Astrocyte of the spinal cord (primary cell): ENCODE measurements at places on chromosomes 1 and 21.

GRCh38 chr1:145716641-145717345 lies 2.5 kb upstream of the CD160 start:
- DNase-seq = peak; percentile 24

DNA sequence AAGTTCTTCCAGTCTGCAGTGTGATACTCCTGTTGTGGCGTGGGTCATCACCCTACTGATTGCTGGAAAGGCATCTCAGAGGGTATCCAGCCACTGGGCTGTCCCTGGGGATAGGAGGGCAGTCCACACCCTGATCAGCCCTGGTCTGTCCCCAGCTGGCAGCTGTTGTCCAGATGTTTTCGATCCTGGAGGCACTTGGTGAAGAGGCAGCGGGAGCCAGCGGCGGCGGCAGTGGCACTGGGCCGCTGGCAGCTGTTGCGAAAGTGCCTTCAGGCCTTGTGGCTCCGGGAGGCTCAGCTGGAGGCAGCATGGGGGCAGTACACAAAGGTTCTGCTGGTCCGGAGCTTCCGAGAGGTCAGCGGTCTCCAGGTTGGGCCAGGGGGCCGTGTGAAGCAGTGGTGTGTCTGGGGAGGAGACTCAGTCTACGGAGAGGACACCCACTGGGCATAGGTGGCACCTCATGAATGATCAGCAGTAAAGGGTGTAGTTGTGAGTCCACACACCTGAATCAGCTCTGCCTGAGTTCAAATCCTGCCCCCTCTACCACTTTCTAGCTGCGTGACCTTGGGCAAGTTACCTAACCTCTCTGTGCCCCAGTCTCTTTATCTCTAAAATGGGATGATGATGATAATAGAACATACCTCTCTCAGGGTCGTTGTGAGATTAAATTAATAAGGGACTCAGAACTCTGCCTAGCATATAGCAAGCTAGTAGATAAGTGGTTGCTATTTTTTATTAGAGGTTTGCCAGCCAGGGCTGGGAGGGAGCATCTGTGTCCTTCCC lies 6.1 kb downstream of the C1orf167 start:
- DNase-seq = no peak

DNA sequence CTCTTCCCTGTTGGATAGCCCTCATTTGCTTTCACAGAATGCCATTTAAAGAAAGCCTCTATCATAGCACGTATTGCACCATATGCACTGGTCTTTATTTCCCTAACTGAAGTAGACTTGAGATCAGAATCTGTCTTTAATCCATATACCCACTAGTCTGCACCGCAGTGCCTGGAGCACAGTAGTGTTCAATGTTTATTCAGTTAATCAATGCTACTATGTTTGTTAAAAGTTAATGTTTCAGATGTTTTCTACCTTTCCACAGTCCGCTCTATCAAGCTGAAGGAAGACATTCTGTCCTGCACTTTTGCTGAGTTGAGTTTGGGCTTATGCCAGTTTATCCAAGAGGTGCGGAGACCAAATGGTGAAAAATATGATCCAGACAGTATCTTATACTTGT lies 139.2 kb downstream of the ZMYM4 start:
- DNase-seq = no peak

- DNase-seq = peak; percentile 55
These were observed 168.0 kb upstream of the NR5A2 start for GRCh38 chr1:199859491-199859933.

DNA sequence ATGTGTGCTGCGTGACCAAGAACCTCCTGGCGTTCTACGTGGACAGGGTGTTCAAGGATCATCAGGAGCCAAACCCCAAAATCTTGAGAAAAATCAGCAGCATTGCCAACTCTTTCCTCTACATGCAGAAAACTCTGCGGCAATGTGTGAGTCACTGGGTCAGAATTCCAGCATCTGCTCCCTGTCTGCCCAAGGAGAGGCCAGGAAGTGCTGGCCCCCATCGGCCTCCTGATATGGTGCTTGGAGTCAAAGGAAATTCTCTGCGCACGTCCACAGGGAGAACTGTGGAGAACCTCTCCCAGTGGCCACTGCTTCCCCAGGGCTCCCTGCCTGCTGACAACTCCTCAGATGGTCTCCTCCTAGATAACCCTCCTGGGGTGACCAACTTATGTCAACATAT lies 25.6 kb upstream of the IL20 start:
- peak; percentile 46 for DNase-seq

DNA sequence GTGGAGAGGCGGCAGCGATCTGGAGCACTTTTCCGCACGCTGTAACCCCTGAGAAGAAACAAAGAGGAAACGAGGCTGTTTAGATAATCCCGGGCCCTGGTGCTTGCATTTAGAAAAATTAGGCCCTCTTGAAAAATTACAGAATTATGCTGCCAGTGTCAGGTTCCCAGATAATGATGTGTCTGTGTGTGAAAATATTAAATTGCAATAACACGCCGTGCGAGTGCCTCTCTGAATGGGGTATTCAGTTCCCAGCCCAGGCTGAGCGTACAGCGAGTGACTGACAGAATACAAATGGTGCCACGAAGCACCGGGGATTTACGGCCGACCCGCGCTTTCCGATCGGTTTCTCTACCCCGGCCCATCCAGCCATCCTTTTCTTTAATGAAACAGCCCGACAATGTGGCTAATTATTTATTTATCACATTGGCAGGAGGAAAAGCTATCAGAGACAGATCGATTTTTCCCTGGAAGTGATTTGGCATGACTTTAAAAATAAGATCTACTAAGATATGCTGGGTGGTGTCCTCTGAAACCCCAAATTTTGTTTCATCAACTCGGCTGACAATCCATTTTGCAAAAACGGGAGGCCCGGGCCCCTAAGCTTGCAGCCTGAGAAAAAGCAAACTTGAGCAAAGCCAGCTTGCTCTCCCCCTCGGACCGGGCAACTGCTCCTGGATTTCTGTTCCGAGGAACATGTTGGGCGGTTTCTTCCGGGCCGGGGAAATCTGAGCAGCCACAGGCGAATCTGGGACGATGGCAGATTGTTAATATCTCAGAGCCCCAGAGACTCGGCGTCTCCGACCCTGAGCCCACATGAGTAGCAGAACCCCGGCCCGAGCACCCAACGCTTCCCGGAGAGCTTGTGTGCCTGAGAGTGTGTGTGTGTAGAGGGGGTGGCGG lies 11.3 kb downstream of the PRDM16 start:
- no peak for DNase-seq

DNA sequence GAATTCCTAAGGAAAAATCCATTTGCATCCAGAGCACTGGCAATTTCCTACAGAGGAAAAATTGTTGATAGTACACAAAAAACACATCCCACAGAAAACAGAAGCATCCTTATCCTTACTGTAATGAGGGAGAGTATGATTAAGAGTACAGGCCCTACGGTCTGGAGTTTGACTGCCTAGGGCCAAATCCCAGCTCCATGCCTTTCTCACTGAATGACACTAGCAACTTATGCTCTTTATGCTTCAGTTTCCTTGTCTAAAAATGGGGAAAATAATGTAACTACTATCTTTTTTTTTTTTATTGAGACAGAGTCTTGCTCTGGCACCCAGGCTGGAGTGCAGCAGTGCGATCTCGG lies 27.8 kb upstream of the CEP350 start:
- no peak for DNase-seq

DNA sequence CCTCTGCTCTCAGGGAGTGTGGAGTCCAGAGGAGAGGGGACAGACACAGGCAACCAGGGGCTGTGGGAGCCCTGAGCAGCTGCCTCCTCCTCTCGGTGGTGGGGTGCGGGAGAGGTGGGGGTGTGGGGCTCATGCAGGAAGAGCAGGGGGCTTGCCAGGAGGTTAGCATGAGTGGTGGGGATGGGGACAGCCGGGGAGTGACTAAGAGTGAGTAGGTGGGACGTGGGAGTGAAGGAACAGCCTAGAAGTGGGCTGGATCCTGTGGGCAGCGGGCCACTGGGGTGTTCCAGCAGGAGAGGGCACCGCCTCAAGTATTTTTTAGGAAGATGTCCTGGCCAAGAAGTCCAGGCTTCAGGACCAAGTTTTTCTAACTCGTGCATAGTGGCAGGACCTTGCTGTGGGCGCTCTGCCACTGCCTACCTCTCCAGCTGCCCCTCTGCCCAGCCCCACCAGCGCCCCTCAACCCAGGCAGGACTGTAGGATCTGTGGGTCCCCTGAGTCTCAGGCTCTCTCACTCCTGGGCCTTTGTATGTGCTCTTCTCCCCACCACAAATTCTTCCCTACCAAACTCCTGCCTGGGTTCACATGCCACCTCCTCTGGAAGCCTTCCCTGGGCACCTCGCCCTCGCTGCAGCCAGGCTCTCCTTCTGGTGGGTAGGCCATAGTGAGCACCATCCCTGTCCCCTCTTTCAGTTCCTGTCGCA lies 18.8 kb upstream of the LHX4 start:
- DNase-seq = no peak

DNA sequence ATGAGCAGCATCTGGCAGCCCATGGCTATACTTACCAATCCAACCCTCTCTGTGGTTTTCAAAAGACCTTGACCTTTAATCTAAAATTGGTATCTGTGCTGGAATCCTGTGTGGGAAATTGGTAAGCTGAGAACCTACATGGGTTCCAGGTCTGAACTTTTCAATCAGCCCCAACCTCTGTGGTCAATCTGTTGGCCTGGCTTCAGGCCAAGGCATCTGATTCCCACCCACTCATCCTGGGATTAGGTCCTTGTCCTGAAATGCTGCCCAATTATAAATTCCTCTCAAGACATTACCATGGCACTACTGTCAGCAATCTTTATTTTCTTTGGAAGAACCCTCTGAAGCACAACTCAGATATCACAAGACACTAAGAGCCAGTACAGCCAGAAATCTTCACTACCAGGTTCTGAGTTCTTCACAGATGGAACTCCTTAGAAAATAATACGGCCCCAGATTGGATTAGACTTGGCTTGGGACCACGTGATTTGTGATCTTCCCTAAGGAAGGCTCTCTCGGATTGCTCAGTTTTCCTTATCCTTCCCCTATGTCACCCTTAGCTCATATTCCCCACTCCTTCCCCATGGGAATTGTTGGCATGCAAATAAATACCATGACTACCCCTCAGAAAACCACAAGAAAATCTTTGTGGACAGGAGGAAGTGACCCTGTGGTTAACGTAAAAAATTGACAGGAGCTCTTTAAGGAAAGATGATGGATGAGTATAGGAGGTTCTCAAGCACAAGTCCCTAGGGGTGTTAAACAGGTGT lies 207.9 kb upstream of the ST6GALNAC5 start:
- no peak for DNase-seq

- no peak for DNase-seq
These were observed 304.3 kb downstream of the MATN1 start for GRCh38 chr1:30418939-30419720.

- no peak for DNase-seq
These were observed 37.3 kb downstream of the SPATA17 start for GRCh38 chr1:217668351-217668940.

- no peak for DNase-seq
These were observed 413.6 kb upstream of the ESRRG start for GRCh38 chr1:217136895-217137205.

GRCh38 chr1:199746666-199747384 lies 280.7 kb upstream of the NR5A2 start:
- no peak for DNase-seq

DNA sequence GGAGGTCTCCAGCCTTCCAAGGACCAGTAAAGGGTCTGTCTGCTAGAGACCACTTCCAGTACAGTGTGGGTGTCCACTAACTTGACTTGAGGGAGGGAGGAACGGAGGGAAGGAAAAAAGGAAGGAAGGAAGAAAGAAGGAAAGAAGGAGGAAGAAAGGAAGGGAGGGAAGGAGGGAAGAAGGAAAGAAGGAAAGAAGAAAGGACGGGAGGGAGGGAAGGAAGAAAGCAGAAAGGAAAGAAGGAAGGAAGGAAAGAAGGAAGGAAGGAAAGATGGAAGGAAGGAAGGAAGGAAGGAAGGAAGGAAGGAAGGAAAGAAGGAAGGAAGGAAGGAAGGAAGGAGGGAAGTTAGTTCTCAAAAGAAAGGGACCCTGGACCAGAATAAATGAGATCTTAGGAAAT lies 26.8 kb upstream of the HSD3B1 start:
- no peak for DNase-seq

DNA sequence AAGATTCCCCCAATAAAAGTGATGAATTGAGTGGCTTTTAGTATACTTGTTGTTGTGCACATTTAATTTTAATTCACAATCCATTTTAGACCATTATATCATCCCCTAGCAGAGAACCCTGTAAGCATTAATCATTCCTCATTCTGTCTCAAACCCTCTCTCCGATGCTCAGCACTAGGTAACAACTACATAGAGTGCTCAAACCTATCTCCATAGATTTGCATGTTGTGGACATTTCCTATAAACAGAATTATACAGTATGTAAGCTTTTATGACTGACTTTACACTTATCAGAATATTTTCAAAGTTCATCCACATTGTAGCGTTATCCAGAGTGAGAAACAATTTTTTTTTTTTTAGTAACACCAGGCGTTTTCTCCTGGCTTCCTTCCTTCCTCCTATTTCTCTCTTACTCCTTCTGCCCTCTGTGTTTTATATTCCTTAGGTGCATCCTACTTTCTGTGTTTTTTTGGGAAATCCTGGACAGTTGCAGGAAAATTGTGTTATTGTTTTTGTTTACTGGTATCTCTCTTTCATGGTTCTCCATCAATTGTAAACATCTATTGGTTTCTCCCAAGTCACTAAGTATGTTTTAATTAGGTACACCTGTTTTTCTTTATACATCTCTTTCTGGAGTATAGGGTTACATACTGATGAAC lies 1528.0 kb upstream of the TPTE start:
- no peak for DNase-seq

GRCh38 chr1:97243973-97244560 lies 522.5 kb downstream of the PTBP2 start:
- peak; percentile 43 for DNase-seq

GRCh38 chr1:155691992-155692528 lies 3.2 kb downstream of the DAP3 start:
- DNase-seq = no peak
